ENCODE measurements at places on chromosomes 16 and 17. TPM values are rescaled to one million over a fixed set of nuclear protein-coding genes. Genes with fewer than 3 reads are reported as not detected.

GRCh38 chr17:29368926-29369325 is 21.2 kb upstream of the TAOK1 start:
- H3K27ac ChIP-seq: no peak overlapping the region
- H3K36me3 ChIP-seq: no peaks in the 10 kb centered on the region
- H3K4me3 ChIP-seq: no peak overlapping the region

DNA sequence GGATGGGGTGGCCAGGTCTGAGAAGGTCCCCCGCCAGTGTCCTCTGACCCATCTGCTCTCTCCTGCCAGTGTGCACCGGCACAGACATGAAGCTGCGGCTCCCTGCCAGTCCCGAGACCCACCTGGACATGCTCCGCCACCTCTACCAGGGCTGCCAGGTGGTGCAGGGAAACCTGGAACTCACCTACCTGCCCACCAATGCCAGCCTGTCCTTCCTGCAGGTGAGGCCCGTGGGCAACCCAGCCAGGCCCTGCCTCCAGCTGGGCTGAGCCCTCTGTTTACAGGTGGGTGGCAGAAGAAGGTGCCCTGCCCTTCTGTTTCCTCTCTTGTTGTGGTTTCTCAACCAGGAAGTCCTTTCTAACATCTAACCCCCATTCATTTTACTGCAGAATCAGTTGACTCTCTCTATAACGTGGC is 7.1 kb downstream of the ERBB2 start:
- no peaks in the 10 kb centered on the region for H3K36me3 ChIP-seq
- H3K27me3 ChIP-seq: no peaks in the 10 kb centered on the region

- H3K36me3 ChIP-seq: no peaks in the 10 kb centered on the region
- no peak overlapping the region for H3K27ac ChIP-seq
- no peaks in the 10 kb centered on the region for H3K27me3 ChIP-seq
Measured at GRCh38 chr17:43558805-43559160, 12.6 kb upstream of the ETV4 start.

GRCh38 chr17:13153036-13153435 is 135.2 kb upstream of the ELAC2 start:
- no peak overlapping the region for H3K4me3 ChIP-seq
- no peak overlapping the region for H3K27ac ChIP-seq
- H3K36me3 ChIP-seq: no peaks in the 10 kb centered on the region
- no peaks in the 10 kb centered on the region for H3K4me1 ChIP-seq
- H3K27me3 ChIP-seq: no peaks in the 10 kb centered on the region

GRCh38 chr16:70661918-70662641 is 15.7 kb downstream of the IL34 start:
- H3K4me1 ChIP-seq: no peaks in the 10 kb centered on the region
- H3K36me3 ChIP-seq: no peaks in the 10 kb centered on the region
- H3K27me3 ChIP-seq: no peaks in the 10 kb centered on the region
- H3K4me3 ChIP-seq: no peak overlapping the region
- H3K27ac ChIP-seq: no peak overlapping the region

GRCh38 chr17:16406742-16407674 is 8.4 kb upstream of the TRPV2 start:
- DNase-seq: peak; percentile 56
- H3K36me3 ChIP-seq: no peaks in the 10 kb centered on the region
- no peaks in the 10 kb centered on the region for H3K27me3 ChIP-seq

DNA sequence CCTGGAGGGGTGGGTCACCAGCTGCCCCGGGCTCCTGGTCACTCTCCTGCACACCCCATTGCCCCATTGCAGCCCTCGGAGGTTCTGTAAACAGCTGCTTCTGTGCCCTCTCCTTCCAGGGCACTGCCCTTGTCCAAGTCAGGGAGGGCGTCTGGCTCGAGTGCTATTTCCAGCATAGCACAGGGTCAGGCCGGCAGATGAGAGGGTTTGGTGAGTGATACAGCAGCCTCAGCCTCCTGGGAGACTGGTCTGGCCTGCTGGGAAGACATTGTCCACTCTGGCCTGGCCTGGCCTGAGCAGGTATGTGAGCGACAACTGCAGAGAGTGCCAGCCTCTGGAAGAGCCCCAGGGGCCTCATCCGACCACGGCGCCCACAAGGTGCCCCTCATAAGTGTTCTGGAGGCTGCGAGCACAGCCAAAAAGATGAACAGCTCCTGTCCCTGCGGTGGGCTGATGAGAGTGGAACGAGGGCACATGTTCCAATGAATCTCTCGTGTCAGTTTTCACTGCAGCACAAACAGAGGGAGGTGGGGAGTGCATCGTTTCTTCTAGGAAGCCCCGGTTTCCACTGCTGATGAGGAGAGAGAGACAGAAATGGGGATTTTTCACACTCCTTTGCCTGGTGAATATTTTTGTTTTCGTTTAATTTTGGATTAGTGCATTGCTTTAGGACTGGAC is 105.8 kb upstream of the SDK2 start:
- no peak for DNase-seq
- peaks cover 5% of the 10 kb centered on the region for H3K4me1 ChIP-seq
- H3K36me3 ChIP-seq: no peaks in the 10 kb centered on the region
- H3K27ac ChIP-seq: no peak overlapping the region

GRCh38 chr17:80337195-80337895 is 76.7 kb downstream of the RNF213 start:
- H3K4me1 ChIP-seq: no peaks in the 10 kb centered on the region
- DNase-seq: no peak
- H3K36me3 ChIP-seq: no peaks in the 10 kb centered on the region
- H3K27ac ChIP-seq: no peak overlapping the region
- no peaks in the 10 kb centered on the region for H3K27me3 ChIP-seq

- DNase-seq: peak; percentile 14
- H3K27ac ChIP-seq: peak overlapping the region; percentile 59
- no peaks in the 10 kb centered on the region for H3K27me3 ChIP-seq
Measured at GRCh38 chr17:78271419-78272170, 40.2 kb downstream of the TMEM235 start.

- no peaks in the 10 kb centered on the region for H3K27me3 ChIP-seq
- peaks cover 10% of the 10 kb centered on the region for H3K4me1 ChIP-seq
- no peaks in the 10 kb centered on the region for H3K36me3 ChIP-seq
- no peak overlapping the region for H3K27ac ChIP-seq
- DNase-seq: peak; percentile 43
- H3K4me3 ChIP-seq: no peak overlapping the region
Measured at GRCh38 chr16:17474037-17474436, 3.3 kb upstream of the XYLT1 start.

GRCh38 chr16:80029761-80030481 is 429.4 kb upstream of the MAF start:
- DNase-seq: no peak
- no peaks in the 10 kb centered on the region for H3K27me3 ChIP-seq
- no peak overlapping the region for H3K4me3 ChIP-seq
- H3K4me1 ChIP-seq: peaks cover 10% of the 10 kb centered on the region

GRCh38 chr17:35051183-35051578 is 12.3 kb downstream of the RFFL start:
- no peak for DNase-seq
- peak overlapping the region; percentile 80 for H3K27ac ChIP-seq

GRCh38 chr16:85067426-85067825 is 39.8 kb downstream of the KIAA0513 start:
- H3K36me3 ChIP-seq: no peaks in the 10 kb centered on the region
- no peak overlapping the region for H3K27ac ChIP-seq
- no peaks in the 10 kb centered on the region for H3K27me3 ChIP-seq
- DNase-seq: no peak
- no peaks in the 10 kb centered on the region for H3K4me1 ChIP-seq

GRCh38 chr17:38403491-38403890 is 24.8 kb upstream of the ARHGAP23 start:
- no peak for DNase-seq
- no peaks in the 10 kb centered on the region for H3K27me3 ChIP-seq
- no peak overlapping the region for H3K27ac ChIP-seq
- H3K36me3 ChIP-seq: peaks cover 5% of the 10 kb centered on the region

DNA sequence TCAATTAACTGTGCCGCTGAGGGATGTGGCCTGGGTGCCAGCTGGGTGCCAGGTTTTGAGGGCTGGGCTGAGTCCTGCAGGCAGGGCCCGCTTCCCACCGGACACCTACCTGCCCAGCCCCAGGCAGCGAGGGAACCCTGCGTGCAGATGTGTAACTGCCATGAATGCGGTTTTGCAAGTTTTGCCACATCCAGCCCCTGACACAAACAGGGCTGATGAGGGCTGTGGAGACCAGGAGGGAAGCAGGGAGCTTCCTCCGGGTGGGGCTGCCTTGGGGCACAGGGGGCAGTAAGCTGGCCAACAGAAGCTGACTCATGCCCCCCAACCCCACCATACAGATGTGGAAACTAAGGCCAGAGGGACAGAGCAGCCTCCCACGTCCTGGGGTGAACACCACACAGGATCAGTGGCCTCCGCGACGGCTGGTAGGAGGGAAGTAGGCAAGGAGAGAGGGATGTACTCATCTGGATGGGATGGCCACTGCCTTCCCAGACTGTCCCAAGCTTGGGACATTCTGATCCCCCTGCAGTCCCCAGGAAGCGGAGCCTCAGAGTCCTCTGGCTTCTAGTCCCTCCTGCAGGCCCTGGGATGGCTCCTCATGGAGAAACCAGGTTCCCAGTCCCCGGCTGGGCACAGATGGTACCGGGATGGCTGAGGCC is 1.6 kb downstream of the UBALD1 start:
- no peaks in the 10 kb centered on the region for H3K27me3 ChIP-seq
- H3K4me3 ChIP-seq: peak overlapping the region; percentile 94
- peak overlapping the region; percentile 88 for H3K27ac ChIP-seq
- no peaks in the 10 kb centered on the region for H3K36me3 ChIP-seq
- H3K4me1 ChIP-seq: peaks cover 41% of the 10 kb centered on the region

DNA sequence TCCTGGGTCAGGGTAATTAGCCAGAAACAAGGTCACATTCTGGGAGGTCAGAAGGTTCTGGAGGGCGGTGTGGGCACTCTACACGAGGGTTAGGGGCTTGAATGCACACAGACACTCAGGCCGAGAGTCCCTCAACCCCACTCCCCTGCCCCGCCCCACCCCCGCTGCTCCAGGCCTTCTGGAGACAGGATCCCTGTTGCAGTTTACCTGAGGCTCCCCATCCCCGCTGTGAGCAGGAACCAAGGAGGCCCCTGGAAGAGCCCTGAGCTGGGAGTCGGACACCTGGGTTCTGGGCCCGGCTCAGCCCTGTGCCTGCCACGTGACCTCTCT is 4.4 kb upstream of the ACTG1 start:
- no peak for DNase-seq
- peaks cover 51% of the 10 kb centered on the region for H3K4me1 ChIP-seq
- H3K27me3 ChIP-seq: peaks cover 4% of the 10 kb centered on the region

GRCh38 chr17:65029605-65030336 is 26.8 kb downstream of the GNA13 start:
- H3K4me3 ChIP-seq: no peak overlapping the region
- H3K27me3 ChIP-seq: no peaks in the 10 kb centered on the region
- no peak overlapping the region for H3K27ac ChIP-seq
- no peaks in the 10 kb centered on the region for H3K4me1 ChIP-seq
- DNase-seq: no peak
- no peaks in the 10 kb centered on the region for H3K36me3 ChIP-seq

DNA sequence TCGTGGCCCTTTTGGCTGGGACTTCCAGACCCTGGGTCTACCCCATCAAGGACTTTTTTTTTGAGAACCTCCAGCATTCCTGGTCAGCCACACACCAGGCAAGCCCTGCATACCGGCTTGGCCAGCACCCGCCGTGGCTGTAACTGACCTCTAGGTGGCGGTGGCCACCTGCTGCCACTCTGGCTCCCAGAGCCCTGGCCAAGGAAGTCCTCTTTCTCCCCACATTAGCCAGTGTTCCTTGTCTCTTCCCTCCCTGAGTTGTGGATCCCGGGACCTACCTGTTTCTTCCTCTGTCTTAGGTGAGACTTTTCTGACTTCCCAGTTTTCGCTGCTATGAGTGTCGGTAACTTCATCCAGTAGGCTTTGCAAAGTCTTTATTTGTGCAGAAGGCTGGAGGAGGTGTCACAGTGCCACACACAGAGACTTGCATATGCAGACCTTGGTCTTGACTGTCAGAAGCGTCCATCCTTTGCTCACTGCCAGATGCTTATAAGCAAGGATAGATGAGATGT is 348.3 kb downstream of the CPPED1 start:
- H3K27ac ChIP-seq: no peak overlapping the region
- H3K36me3 ChIP-seq: no peaks in the 10 kb centered on the region
- H3K27me3 ChIP-seq: no peaks in the 10 kb centered on the region

GRCh38 chr16:21190599-21190998 is 20.8 kb downstream of the ZP2 start:
- H3K36me3 ChIP-seq: no peaks in the 10 kb centered on the region
- no peaks in the 10 kb centered on the region for H3K4me1 ChIP-seq
- DNase-seq: no peak
- no peaks in the 10 kb centered on the region for H3K27me3 ChIP-seq
- no peak overlapping the region for H3K27ac ChIP-seq
- H3K4me3 ChIP-seq: no peak overlapping the region

DNA sequence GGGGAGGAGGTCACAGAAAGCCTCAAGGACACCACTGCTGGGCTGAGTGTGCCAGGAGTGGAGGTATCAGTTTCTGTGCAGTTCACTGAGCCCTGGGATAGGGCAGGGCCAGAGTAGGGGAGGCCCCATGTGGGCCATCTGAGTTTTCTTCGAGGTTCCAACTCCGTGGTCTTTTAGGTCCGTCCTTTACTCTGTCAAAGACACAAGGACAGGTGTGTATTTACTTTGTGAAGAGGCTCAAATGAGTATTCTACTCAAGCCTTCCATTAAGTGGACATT is 59.5 kb downstream of the USP22 start:
- DNase-seq: no peak
- no peaks in the 10 kb centered on the region for H3K27me3 ChIP-seq
- H3K36me3 ChIP-seq: no peaks in the 10 kb centered on the region
- H3K27ac ChIP-seq: no peak overlapping the region

DNA sequence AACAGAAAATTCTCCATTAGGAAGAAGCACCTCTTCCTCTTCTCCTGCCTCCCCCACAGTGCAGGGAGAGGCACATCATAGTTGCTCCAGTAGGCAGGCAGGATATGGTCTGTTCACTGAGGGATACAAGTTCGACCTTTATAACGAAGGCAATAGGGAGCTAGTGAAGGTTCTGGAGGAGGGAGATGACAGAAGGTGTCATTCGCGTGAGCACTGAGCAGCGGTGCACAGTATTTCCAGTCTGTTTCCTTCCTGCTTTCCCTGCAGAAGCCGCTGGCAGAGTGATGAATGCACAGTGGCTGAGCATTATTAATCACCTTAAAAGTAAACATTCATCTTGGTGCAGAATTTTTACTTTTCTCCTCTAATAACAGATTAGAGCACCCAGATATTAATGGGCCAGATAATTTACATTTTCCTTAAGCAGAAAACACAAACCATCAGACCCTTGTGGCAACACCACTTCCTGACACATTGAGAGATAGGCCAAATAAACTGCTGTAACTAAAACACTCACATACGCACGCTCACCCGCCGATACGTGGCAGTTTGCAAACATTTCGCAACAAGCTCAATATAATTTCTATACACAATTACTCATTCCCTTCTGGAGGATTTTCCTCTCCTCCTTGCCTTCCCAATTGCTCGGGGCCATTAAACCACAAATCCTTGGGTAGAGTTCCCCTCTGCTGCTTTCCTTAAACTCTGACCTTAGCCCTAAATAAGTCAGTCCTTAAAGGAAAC is 69.5 kb downstream of the AIPL1 start:
- no peaks in the 10 kb centered on the region for H3K4me1 ChIP-seq
- peak; percentile 36 for DNase-seq
- H3K27me3 ChIP-seq: no peaks in the 10 kb centered on the region
- no peak overlapping the region for H3K27ac ChIP-seq
- H3K4me3 ChIP-seq: no peak overlapping the region
- no peaks in the 10 kb centered on the region for H3K36me3 ChIP-seq

Gene CYGB
- 15.5 TPM for total RNA-seq

Gene PNPO
- 18.6 TPM for total RNA-seq

Gene TNS4
- total RNA-seq: not detected

Gene CPNE7
- total RNA-seq: 6.6 TPM

Gene HP
- total RNA-seq: 374 TPM

Gene CENPV
- 40.4 TPM for total RNA-seq

Gene KRT32
- not detected for total RNA-seq

Gene ITGAX
- total RNA-seq: 0.52 TPM

Gene KCNH4
- 0.17 TPM for total RNA-seq

Gene CCL17
- not detected for total RNA-seq

Gene USP6
- total RNA-seq: 0.07 TPM

Gene PRR15L
- total RNA-seq: 64.9 TPM
